ENCODE measurements at places on chromosomes 1 and 21.

GRCh38 chr1:44263568-44264450 is 50.5 kb downstream of the DMAP1 start:
- no peak for DNase-seq

- DNase-seq: no peak
Observed at GRCh38 chr1:18486195-18486594, 5.5 kb downstream of the KLHDC7A start.

DNA sequence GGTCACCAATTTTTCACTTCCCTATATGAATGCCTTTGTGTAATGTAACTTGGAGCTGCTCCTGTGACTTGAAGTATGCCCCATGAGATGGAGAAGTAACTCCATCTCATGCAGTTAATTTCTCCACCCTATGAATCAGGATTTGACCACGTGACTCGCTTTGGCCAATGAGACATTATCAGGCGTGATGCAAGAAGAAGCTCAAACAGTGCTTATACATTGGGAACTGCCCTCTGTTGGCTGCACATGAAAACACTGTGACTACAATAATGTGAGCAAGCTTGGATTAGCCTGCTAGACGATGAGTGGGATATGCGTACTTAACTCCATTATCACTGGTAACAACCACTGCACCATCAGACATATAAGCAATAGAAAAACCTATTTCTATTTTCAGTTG is 684.4 kb downstream of the PLA2G4A start:
- no peak for DNase-seq

GRCh38 chr1:240210026-240210425 is 118.3 kb downstream of the FMN2 start:
- no peak for DNase-seq

GRCh38 chr1:205453466-205453865 is 2.4 kb downstream of the BLACAT1 start:
- DNase-seq: no peak

GRCh38 chr21:26169611-26170470 is 729 bp downstream of the APP start:
- DNase-seq: peak; percentile 36

DNA sequence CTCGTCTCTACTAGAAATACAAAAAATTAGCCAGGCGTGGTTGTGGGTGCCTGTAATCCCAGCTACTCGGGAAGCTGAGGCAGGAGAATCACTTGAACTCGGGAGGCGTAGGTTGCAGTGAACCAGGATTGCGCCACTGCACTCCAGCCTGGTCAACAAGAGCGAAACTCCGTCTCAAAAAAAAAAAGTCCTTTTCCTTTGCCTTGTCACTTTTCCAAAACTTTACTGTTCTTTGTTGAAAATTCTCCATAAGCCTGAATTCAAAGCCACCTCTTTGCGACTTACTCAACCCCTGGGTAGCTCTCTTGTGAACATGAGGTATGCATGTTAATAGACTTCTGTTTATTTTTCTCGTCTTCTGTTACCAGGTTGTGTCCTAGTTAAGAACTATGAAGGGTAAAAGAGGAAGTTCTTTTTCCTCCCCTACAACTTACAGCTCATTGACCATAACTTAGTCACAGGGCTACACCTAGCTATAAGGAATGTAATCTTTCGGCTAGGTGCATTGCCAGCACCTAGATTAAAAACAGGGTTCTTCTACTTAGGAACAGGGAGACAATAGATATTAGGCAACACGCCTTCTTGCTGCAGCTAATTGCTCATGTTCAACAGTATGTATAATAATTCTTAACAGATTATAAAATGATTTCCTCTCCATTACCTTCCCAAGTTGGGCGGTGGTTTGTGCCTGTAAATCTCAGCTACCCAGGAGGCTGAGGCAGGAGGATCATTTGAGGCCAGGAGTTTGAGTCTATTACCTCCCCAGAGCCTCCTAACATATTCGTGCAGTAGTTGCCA is 40.9 kb downstream of the PTAFR start:
- DNase-seq: no peak

- peak; percentile 69 for DNase-seq
Observed at GRCh38 chr1:20153000-20153418, 13.9 kb downstream of the PLA2G2F start.

- peak; percentile 11 for DNase-seq
Observed at GRCh38 chr1:218656301-218657037, 311.3 kb downstream of the TGFB2 start.

DNA sequence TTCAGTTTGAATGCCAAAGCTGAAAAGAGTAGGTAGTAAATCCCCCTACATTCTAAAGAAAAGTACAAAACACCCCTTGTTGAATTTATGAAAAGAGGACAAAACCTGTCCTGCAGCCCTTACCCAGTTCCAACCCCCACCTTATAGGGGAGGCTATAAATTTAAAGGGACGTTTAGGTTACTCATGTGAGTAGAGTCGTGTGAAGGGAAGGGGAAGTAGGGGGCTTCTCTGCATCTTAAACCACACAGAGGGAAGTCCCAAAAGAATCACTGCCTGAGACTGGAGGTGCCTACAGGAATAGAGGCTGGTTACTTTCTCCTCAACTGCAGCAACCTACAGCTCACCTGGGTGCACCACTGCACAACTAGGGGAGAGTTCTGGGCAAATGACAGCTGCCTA is 36.7 kb upstream of the KIRREL1 start:
- DNase-seq: no peak
